Ovary (tissue), 10 donors: ENCODE measurements at places on chromosomes 13 and 19. TPM values are rescaled to one million over a fixed set of nuclear protein-coding genes. Genes with fewer than 3 reads are reported as not detected.

GRCh38 chr19:34128558-34129250 is 43.6 kb upstream of the LSM14A start:
- no peaks in the 10 kb centered on the region for H3K36me3 ChIP-seq
- no peak overlapping the region for H3K27ac ChIP-seq

DNA sequence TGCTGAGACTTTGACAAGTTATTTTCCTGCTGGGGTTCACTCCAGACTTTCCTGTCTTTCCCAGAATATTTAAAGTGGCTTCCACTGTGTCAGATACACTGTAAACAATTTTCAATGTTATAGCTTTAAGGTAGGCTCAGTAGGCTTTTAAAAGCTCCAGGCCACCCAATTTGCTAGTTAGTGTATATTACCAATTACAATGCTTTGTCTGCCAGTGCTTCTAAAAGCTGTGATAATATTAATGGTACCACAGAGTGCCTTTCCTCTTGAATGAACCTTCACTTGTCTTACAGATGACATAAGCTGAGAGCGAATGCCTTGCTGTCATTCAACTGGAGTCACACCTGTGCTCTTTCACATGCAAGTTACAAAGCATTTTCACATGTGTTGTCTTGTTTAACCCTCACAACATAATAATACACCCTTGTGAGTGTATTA is 239.7 kb upstream of the HTR2A start:
- H3K4me3 ChIP-seq, result no peak overlapping the region
- no peak overlapping the region for H3K27ac ChIP-seq
- H3K36me3 ChIP-seq, result no peaks in the 10 kb centered on the region
- no peaks in the 10 kb centered on the region for H3K4me1 ChIP-seq
- H3K27me3 ChIP-seq, result no peaks in the 10 kb centered on the region

Gene TNNI3
- total RNA-seq, result not detected

GRCh38 chr19:6034512-6034911 is 56.6 kb upstream of the RANBP3 start:
- H3K36me3 ChIP-seq, result no peaks in the 10 kb centered on the region
- H3K4me1 ChIP-seq, result no peaks in the 10 kb centered on the region

DNA sequence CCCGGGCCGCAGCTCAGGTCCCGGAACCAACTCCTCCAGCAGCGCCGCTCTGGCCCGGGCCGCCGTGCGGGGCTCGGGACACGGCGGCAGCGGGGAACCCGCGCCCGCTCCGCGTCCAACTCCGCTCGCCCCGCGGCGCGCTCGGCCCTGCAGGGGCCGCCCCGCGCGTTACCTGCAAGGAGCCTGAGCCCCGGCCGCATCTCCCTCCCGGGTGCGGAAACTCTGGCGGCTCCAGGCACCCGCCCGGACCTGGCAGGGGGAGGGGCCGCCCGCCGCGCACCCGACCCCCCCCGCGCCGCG is at the start of gene TMTC4:
TSS of gene TMTC4 (minus strand) at position 224 of the 300 bp plus-strand sequence. CDS start 4,433 bp downstream, outside the sequence.
- H3K4me1 ChIP-seq, result peaks cover 3% of the 10 kb centered on the region
- H3K27me3 ChIP-seq, result no peaks in the 10 kb centered on the region
- peak within 1 kb of the TSS; percentile 68 for H3K4me3 ChIP-seq
- peak within 1 kb of the TSS; percentile 42 for H3K27ac ChIP-seq

Gene SHC2
- 26.6 TPM for total RNA-seq

DNA sequence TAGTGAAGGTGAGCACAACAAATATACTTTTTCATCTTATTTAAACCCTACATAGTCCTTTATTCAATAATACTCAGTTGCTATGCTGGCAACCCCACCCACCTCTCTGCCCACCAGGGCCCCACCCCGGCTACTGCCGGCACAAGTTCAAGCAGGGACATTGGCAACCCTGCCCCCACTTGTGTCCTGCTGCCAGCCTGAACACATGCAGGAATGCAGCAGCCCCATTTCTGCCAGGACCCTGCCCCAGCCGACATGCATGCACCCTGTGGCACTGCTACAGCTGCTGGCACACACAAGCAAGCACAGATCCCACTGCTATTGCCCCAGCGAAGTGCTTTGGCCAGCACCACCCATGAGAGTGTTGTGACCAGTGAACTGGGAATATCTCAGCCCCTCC is 289.8 kb downstream of the COG6 start:
- no peak overlapping the region for H3K27ac ChIP-seq
- no peaks in the 10 kb centered on the region for H3K27me3 ChIP-seq
- no peaks in the 10 kb centered on the region for H3K36me3 ChIP-seq
- peaks cover 3% of the 10 kb centered on the region for H3K4me1 ChIP-seq
- no peak for DNase-seq
- H3K4me3 ChIP-seq, result no peak overlapping the region

Gene CGB2
- not detected for total RNA-seq

Gene ELAVL1
- 13.8 TPM for total RNA-seq

DNA sequence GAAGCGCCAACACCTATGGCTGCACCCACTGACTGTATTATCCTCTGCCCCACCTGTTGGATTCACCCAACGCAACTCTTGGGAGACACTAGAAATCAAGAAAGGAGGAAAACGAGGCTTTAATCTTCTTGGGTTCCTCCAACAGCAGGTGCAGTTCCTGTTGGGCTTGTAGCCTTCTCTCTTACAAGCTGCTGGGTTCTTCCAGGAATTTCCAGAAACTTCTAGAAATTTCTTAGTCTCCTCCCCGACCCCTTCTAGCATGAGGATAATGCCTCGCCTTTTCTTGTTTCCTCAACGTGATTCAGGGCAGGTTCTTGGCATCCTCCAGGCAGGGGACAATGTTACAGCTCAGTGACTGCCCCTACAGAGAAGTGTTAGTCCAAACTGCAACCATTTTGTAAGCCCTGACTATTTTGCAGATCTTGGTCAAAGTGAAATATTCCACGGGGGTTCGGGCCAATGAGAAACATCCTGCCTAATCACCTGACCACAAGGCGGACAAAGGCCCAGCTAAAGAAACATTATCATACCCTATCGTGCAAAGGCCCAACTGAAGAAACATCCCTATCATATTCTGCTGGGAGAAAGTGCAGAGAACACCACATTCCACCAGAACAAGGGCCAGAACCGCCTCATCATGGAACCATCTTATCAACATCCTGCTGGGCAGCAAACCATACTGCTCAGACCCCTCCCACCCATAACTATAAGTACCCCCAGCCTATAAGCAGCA is 614 bp upstream of the PNMA8A start:
- H3K36me3 ChIP-seq, result no peaks in the 10 kb centered on the region
- H3K27me3 ChIP-seq, result no peaks in the 10 kb centered on the region
- DNase-seq, result no peak
- peak overlapping the region; percentile 51 for H3K4me3 ChIP-seq
- H3K27ac ChIP-seq, result peak overlapping the region; percentile 82
- peaks cover 8% of the 10 kb centered on the region for H3K4me1 ChIP-seq

Gene CYP2A7
- 1.6 TPM for total RNA-seq
